Stimulated activated CD8-positive, alpha-beta memory T cell treated with anti-CD3 and anti-CD28 coated beads, Interleukin-15, amount 100 ng/mL, for 1 hour (primary cell): ENCODE measurements at places on chromosomes 2 and 18.

DNA sequence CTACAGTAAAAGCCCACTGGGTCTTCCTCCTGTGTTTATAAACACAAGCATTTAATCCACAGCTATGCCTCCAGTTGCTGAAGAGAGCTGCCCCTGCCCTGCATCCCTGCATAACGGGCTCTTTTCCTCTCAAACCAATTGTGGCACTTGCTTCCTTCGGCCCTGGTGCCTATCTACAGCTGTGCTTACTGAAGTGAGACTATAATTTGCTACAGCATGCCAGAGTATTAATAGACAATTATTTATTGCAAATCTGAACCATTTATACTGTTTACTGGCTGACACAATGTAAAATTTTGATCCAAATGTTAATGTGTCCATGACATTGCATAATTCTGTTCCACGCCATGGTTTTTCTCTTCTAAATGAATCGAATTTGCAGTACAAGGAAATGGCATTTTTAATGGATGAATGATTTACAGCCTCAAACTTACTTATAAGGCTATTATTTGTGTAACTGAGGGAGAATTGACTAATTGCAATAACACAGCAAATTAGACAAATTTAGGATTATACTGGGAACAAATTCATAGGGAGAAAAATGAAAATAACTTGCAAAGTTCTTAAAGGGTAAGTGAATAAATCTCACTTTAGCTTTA lies 457.0 kb upstream of the HNRNPA3 start:
- DNase-seq = no peak

DNA sequence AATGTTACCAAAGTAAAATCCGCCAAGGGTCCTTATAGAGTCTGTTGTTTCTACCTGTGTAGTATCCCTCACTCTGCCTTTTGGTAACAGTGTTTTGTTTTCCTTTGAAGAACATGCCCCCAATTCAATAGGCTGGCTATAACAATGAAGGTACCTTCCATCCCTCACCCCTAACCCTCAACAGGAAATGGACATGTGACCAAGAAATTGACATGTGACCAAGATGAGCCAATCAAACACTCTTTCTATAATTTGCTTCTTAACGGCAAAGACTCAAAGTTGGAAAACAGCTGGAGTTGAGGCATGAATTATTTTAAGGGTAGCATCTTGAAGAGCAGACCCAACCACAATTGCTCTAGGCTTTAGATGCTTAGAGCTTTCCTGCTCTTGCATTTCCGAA lies 5.4 kb upstream of the MREG start:
- DNase-seq = no peak

- DNase-seq = peak; percentile 99
Observed at GRCh38 chr18:32092422-32093101, 888 bp downstream of the RNF138 start.

GRCh38 chr2:231684314-231685223 lies 23.8 kb upstream of the PTMA start:
- DNase-seq = no peak

DNA sequence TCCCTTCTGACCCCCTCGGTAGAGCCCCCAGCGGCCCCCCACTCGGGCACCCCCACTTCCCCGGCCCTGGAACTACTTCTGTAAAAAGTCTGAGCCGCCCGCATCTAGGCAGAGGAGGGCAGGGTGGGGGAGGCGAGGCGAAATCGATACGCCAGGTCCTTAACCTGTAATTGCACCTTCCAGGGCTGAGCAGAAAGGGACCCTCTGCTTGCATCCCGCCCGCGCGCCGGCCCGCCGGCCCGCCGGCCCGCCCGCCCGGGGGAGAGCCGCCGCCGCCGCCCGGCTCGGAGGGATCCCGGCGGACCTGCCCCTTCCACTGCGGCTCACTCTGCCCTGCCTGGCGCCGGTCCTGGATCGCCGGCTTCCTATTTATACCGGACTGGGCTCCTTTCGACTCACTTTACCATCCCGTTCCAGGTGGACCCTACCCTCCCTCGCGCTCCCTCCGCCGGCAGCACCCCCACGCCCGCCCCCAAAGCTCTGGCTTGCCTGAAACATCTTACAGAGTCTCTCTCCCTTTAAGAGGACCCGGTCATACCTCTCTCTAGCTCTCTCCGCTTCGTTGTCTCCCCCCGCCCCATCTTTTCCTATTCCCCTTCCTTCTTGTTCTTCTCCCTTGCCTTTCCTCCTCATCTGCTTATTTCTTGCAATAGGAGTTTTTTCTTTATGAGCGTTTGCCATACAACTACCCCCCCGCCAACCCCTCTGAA lies 797 bp downstream of the KLHL14 start:
- no peak for DNase-seq

- no peak for DNase-seq
Observed at GRCh38 chr2:238459081-238459629, 32.4 kb downstream of the ASB1 start.

GRCh38 chr2:54958717-54959371 lies 91.4 kb downstream of the RTN4 start:
- no peak for DNase-seq

DNA sequence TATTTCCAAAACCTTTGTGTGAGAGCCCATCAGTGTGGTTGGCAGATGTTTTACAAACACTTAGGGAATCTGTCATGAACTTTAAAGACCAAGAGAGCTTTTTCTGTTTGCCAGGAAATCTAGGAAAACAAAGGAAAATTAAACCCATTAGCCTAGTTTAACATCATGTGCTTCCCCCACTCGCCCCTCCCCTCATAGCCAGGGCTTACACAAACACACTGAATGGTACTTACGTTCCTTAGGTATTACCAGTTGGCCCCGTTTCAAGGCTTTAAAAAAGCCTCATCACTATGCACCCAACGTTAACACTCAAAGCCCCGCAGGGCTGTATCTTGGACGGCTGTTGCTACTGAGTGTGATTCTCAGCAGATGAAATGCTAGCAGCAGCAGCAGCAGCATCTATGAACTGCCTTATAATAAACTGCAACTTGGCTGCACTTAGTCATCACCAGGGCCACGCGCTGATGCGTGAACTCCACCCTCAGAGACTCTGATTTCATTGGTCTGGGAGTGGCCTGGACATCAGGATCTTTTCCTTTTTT lies 20.1 kb upstream of the TTC39C start:
- DNase-seq = no peak

GRCh38 chr2:7676714-7677113 lies 759.5 kb downstream of the RNF144A start:
- DNase-seq = no peak

GRCh38 chr2:189336276-189336975 lies 104.8 kb upstream of the WDR75 start:
- no peak for DNase-seq

GRCh38 chr18:48607056-48607984 lies 68.5 kb downstream of the CTIF start:
- DNase-seq = no peak

DNA sequence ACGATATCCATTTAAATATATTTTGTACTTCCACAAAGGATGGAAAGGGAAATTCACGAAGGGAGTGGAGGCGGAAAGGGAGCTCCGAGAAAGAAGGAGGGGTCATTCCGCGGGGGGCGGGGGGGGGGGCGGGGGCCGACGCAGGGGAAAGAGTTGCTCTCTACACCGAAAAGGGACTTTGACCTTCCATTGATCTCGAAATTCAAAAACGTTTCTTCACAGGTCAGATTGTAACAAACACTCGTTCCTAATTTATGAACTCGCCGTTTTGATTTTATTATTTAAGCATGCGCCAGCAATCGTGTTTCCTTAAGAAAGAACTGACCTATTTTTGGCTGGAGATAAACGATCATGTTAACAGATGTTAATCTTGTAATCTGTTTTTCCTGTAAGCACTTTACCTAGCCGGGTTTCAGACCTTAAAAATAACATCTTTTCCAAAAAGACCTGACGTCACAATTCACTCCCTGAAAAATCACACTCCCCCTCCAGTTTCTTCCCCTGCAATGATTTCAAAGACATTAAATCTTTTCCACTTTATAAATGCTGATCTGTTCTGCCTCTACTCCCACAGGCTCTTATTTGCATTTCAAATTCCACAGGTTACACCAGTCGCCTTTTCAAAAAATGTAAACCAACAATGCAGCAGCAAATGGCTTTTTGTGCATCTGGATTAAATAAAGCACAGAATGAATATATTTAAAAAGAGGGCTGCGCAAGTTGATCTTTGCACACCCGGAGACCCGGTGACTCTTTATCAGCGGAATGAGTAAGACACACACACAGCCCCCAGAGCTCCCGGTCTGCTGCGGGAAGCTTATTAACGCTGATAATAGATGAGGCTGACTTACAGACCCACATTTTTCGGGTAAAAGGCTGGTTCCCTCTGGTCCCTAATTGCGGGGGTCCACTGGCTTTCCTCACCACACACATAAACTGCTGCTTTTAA lies 1.6 kb downstream of the ZNF516 start:
- no peak for DNase-seq

- DNase-seq = peak; percentile 15
Observed at GRCh38 chr2:229852565-229852964, 69.2 kb downstream of the TRIP12 start.

GRCh38 chr18:76992226-76993084 lies 140.1 kb downstream of the MBP start:
- DNase-seq = no peak

GRCh38 chr2:217329023-217329431 lies 469.2 kb upstream of the TNP1 start:
- no peak for DNase-seq

- DNase-seq = no peak
Observed at GRCh38 chr2:50956886-50957285, 75.0 kb downstream of the NRXN1 start.

DNA sequence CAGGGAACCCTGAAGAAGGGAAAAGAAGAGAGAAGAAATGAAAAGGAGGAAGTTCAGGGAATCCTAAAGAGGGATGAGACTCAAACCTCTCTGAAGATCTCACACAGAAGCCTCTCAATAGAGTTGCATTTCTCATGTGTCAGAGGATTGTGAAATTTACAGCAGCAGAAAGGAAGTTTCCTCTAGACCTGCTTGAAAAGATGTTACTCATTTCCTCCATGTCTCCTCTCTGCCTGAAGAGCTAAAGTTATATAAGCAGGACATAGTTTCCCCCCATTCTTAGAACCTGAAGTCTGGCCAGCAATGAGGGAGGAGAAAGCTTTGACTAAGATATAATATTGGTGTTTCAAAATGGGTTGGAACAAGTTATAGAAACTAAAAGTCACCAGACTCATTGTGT lies 1155.6 kb downstream of the LRP1B start:
- no peak for DNase-seq

DNA sequence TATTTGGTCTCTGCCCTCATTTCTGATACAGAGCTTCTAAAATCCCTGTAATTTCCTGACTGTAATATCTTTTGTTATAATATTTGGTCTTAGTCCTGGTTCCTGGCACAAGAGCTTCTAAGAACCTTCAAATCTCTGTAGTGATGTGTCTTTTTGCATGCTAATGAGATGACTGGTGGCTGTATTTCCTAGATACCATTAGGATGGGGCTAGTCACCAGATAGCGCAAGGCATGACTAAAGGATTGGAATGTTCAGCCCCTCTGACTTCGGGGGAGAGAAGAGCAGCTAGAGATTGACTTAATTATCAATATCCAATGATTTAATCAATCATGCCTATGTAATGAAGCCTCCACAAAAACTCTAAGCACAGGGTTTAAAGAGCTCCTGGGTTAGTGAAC lies 620.8 kb upstream of the ACVR2A start:
- DNase-seq = no peak

GRCh38 chr2:138818556-138818955 lies 38.4 kb upstream of the NXPH2 start:
- no peak for DNase-seq

GRCh38 chr2:140695155-140695554 lies 1435.7 kb downstream of the LRP1B start:
- DNase-seq = no peak

- no peak for DNase-seq
Observed at GRCh38 chr2:229408356-229408755, 137.3 kb upstream of the PID1 start.

GRCh38 chr18:61883547-61883946 lies 9.3 kb downstream of the RNF152 start:
- no peak for DNase-seq

DNA sequence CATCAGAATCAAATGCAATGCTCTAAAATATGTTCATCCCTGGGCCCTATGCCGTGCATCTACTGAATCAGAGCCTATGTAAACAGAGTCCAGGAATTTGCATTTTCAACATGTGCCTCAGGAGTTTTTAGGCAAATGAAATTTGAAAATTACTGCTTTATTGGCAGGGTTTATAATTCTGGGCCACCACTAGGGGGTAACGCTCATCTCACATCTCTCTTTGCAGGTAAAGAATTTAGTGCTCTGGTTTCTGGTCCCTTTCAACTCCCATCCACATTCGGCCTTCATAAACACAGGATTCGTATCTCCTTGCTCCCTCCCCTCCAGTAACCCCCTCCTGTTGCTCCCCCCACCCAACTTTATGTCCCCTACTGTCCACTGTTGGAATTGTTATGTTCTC lies 49.3 kb downstream of the LYPD6B start:
- DNase-seq = no peak
